ENCODE measurements at places on chromosomes 11 and 22.
A peak's percentile ranks its signal among the peaks of the same experiment; 100 is the strongest.

DNA sequence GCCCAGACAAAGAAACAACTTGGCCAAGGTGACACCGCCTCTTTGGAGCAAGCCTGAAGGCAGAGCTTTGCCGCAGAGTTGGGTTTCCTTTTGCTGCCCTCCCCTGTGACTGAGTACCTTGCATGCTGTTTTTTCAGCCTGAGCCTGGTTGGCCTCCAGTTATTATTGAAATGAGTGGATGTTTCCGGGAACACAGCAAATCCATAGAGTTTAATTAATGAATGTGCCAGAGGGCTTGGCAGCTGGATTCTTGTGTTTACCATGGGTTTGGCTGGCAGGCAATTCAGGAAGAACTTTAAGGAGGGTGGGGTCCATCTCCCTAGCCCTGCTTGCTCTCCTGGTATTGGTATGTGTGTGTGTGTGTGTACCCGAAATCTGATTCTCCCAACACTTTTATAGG is 65.6 kb upstream of the CRYBB3 start:
- H3K36me3 ChIP-seq, result no peaks in the 10 kb centered on the region
- H3K4me3 ChIP-seq, result no peak overlapping the region
- no peaks in the 10 kb centered on the region for H3K27me3 ChIP-seq

- H3K27me3 ChIP-seq, result no peaks in the 10 kb centered on the region
- DNase-seq, result no peak
- no peaks in the 10 kb centered on the region for H3K36me3 ChIP-seq
- no peaks in the 10 kb centered on the region for H3K4me1 ChIP-seq
These were observed 573.6 kb downstream of the INSC start for GRCh38 chr11:15688351-15688792.

GRCh38 chr11:117827521-117828511 is 3.3 kb upstream of the FXYD2 start:
- H3K4me3 ChIP-seq, result peak overlapping the region; percentile 77
- peak overlapping the region; percentile 74 for H3K27ac ChIP-seq
- no peaks in the 10 kb centered on the region for H3K36me3 ChIP-seq
- DNase-seq, result no peak

DNA sequence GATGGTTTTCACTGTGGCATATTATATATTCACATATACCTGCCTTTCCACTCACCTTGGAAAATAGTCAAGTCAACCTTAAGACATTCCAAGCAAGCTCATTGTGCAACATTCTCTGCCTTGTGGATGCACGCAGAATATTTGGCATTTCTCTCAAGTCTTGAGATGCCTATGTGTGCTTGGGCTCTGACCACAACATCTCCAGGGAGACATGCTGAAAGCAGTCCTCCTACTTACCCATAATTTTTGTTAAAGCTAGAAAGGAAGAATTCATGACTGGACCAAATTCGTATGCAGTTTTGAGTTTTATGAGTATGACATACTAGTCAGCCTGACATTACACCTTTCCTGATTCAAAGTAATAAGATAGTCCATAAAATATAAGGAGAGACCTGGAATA is 684.0 kb downstream of the OPCML start:
- H3K36me3 ChIP-seq, result peaks cover 4% of the 10 kb centered on the region
- no peaks in the 10 kb centered on the region for H3K4me1 ChIP-seq
- no peak for DNase-seq
- no peak overlapping the region for H3K27ac ChIP-seq

DNA sequence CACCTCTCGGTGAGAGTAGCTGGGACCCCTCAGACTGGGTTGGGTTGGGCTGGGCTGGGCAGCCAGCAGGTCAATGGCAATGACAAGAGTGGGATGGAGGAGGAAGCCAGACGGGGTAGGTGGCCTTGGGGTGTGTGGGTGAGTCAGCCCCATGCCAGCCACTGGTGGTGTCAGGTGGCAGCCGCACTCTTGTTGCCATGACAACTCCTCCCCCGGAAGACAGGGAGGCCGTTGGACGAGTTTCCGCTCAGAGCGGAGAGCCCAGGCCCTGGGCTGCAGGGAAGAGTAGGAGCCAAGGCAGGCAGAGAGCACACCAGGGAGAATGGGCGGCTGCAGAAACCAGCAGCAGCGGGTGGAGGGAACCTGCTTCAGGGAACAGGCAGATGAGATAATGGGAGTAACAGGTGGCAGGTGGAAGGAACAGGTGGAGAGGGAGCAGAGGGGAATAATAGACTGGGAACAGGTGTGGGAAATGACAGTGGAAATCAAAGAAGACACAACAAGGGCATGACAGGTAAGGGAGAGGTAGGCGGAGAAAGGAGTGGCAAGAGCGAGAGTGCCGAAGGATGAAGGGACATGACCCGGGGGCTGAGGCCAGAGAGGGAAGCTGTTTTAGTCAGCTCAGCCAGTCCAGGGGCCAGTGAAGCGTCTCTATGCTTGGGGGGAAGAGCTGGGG is 8.7 kb downstream of the SPTBN2 start:
- peaks cover 7% of the 10 kb centered on the region for H3K36me3 ChIP-seq
- no peak for DNase-seq
- no peak overlapping the region for H3K4me3 ChIP-seq
- peaks cover 4% of the 10 kb centered on the region for H3K4me1 ChIP-seq
- peak overlapping the region; percentile 32 for H3K27ac ChIP-seq

DNA sequence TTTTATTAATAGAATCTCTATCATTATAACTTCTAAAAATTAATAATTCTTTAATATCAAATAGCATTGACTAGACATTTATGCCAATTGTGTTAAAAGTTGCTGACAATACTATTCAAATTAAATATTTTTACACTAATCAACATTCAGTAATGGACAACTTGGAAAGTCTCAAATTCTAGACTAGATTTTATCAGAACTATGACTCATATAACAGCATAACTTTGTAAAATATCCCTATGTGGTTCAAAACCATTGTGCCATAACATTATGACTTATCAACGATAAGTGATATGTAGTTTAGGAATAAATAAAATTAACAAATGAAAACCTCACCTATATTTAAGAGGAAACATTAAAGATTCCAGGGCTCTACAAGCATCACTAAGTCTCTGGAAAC is 291.8 kb downstream of the SBF2 start:
- H3K4me3 ChIP-seq, result no peak overlapping the region
- H3K36me3 ChIP-seq, result no peaks in the 10 kb centered on the region
- H3K27me3 ChIP-seq, result no peaks in the 10 kb centered on the region
- DNase-seq, result no peak
- no peak overlapping the region for H3K27ac ChIP-seq
